Esophagus squamous epithelium (tissue), 5 donors: ENCODE measurements at places on chromosomes 6 and 20.

- no peak for DNase-seq
Observed at GRCh38 chr6:7241160-7241559, 71.8 kb downstream of the SSR1 start.

DNA sequence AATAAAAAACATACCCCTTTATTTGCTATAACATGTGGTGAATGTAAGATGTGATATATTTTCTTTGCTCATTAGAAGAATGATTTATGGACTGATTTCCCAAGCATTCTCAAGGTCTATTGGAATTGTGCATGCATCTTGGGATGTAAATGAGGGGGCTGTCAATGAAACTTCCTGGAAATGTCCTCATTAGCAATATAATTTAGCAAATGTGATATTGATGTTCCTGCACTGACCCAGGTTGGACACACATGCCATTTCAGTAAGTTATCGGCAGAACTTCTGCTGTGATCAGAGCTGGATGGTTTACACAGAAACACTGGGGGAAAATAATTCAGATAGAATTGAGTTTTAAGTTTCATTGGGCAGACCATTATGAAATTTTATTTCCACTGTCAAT, 99.9 kb downstream of the ELOVL4 start:
- no peak for DNase-seq

DNA sequence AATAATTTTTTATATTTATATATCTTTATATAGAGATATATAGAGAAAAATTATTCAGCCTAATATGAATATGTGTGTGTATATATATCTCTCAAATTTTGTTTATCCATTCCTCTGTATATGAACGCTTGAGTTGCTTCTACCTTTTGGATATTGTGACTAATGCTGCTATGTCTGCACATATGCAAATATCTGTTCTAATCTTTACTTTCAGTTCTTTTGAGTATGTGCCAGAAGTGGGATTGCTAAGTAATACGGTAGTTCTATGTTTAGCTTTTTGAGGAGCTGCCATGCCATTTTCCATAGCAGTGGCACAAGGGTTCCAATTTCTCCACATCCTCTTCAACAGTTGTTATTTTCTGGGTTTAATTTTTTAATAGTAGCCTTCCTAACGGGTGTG, 72.8 kb upstream of the CEP85L start:
- DNase-seq = no peak

GRCh38 chr20:58598211-58599015, 52.7 kb upstream of the STX16 start:
- no peak for DNase-seq

GRCh38 chr6:68651011-68651985, 16.2 kb downstream of the ADGRB3 start:
- DNase-seq = no peak

DNA sequence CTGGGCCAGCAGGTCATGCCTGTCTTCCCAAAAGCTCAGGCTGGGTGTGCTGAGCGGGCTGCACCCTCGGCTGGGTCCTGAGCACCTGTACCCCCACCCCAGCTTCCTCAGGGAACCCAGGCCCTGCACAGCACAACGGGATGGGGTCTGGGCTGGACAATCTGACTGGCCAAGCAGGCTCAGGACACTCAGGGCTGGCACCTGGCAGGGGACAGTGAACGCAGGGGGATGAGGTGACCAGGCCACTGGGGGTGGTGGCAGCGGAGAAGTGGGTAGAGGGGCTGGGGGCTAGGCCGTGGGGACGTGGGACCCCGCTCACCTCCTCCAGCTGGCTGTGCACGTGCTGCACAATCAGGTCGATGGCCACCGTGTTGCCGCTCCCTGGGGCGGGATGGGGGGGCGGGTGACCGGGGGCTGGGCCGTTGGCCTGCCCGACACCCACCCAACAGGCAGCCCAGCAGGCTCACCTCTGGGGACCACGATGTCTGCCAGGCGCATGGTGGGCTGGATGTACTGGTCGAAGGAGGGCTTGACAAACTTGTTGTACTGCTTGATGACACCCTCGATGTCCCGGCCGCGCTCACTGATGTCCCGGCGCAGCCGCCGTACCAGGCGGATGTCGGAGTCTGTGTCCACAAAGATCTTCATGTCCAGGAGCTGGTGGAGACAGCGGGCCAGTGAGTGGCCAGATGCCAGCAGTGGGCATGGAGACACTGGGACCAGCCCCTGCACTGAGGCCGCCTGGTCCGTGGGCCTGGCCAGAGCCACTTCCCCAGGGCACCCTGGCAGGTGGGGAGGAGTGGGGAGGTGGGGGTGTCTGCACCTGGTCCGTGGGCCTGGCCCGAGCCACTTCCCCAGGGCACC, 11.9 kb downstream of the UCKL1 start:
- no peak for DNase-seq

- no peak for DNase-seq
Observed at GRCh38 chr20:39699166-39699725, 737.1 kb downstream of the DHX35 start.

DNA sequence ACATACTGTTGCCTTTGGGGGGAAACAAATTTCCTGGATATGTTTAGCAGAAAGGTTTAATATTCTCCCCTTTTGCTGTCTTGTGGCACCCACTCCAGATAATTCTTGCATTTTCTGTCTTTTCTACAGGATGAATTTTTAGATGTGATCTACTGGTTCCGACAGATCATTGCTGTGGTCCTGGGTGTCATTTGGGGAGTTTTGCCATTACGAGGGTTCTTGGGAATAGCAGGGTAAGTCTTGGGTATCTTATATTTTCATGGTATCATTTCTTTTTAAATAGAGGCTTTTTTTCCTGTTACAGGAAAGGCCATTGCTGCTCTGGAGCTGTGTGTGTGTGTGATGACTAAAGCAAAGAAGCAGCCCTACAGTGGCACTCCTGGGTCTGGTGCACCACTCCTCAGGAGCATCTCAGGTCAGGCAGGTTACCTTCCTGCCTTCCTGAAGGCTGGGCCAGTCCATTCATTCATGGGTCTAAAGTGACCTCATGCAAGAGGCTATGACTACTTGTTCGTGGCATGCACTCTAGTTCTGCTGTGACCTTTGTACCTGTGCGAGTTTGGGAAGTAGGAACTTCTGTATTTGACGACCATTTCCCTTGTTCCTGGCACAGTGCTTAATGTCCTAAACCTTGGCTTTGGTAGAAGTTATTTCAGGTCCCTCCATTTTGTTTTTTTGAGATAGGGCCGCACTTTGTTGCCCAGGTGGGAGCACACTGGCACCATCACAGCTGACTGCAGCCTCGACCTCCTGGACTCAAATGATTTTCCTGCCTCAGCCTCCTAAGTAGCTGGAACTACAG, 2.2 kb downstream of the RAB5IF start:
- no peak for DNase-seq

DNA sequence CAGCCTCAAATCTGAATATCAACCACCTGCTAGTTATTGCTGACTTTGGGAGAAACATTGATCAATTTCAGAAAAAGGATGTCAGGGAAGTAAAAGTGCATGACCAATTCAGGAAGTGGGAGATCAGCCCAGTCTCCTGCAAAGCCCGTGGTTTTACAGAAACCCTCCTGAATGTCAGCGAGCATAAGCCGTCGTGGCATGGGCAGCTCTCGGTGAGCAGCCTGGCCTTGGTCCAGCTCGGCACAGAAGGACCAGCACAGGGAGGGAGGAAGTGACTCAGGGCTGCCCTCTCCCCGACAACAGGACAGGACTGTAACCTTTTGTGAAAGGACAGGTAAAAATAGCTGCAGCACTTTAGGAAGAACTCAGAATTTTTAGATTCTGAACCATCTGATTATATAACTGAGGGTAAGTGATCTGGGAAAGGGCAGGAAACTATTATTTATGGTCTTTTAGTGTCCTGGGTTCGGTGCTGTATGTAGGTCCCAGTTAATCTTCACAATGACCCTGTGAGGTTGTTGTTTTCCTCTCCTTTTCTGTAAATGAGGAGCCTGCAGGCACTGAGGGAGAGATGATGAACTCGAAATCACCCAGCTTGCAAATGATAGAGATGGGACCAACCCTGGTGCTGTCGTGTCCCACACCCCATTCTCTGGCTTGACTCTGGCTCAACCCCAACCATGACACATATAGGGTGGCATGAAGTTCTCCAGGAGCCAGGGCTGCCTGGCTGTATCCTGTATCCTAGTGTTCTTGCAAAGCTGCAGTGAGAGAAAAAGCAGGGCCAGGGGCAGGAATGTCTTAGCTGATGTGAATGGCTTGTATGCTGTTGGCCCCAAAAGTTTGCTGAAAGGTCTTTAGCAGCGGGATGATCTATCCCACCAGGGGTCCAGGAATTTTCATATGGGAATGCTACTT, 37.6 kb downstream of the NRN1 start:
- DNase-seq = no peak

- no peak for DNase-seq
Observed at GRCh38 chr20:44649126-44649525, 2.4 kb downstream of the ADA start.

- DNase-seq = no peak
Observed at GRCh38 chr6:13250703-13251102, 77.6 kb downstream of the TBC1D7 start.

DNA sequence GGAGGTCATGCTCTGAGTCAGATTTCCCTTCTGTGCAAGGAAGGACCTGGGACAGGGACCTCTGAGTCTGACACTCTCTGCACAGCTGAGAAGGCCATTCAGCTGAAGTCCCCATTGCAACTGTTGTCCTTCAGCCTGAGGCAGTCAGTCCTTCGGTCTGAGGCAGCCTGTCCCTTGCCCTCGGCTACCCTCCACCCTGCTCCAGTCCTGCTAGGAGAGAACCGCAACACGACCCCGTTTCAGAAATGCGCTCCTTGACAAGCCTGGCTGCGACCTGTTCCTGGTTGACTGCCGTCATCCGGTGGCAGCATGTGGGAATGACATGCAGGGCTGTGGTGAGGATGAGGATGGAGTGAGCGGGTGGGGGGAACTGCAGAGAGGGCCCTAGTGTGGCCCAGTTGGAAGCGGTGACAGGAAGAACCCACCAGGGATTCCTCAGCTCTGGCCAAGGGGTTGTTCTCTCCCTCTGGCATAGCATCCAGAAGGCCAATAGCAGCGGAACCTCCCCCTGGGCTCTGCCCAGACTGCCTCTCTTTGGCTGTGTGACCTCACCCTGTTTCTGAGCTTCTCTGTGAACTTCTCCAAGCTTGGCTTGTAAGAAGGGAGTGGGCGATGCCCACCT, 40.3 kb upstream of the ANGPT4 start:
- peak; percentile 3 for DNase-seq

DNA sequence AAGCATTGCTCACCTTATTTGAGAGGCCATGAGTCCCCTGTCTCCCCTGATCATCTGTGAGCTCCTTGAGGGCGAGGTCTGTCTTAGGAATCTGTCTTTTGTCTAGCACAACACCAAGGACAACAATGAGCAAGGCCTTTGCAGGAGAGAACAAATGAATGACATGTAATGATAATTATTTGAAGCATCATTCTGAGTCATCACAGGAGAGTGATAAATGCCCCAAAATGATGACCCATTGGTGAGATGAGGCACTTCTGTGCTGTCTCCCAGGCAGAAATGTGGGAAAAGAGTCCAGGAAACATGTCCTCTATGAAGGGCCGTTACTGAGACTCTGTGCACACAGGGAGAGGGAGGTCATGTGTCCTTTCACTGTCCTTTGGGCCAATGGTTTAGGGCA, 105.2 kb upstream of the LRFN2 start:
- DNase-seq = no peak

- DNase-seq = no peak
Observed at GRCh38 chr6:16482702-16483314, 244.4 kb downstream of the GMPR start.

DNA sequence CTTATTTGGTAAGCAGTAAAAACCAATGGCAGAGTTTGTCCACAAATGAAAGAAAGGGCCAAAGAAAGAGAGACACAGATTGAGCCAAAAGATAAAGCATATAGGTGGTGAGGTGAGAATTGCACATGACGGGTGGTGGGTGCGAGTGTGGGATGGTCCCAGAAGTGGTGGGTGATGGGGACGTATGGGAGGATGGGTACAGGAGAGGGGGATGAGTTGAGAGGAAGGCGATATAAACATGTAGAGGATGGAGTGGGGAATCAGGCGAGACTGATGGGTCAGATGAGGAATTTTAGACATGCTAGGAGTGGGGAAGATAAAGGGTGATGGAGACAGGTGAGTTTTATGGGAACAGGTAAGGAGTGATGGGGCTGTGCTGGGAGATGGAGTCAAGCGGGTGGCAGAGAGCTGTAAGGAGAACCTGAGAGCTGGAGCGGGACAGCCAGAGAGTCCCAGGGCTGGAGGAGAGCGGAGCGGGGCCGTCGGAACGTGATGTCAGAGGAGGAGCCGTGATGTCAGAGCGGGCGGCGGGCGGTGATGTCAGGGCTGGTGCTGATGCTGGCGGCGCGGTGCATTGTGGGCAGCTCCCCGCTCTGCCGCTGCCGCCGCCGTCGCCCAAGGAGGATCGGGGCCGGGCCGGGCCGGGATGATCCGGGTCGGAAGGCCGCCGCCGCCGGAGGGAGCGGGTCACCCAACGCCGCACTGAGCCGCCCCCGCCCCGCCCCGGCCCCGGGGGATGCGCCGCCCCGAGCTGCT, at the start of gene TTBK1:
TSS of gene TTBK1 (plus strand) at position 574 of the 756 bp plus-strand sequence. CDS start 3,180 bp downstream, outside the sequence.
- DNase-seq = no peak

- DNase-seq = no peak
Observed at GRCh38 chr6:69865126-69865525, 1.2 kb upstream of the COL19A1 start.

DNA sequence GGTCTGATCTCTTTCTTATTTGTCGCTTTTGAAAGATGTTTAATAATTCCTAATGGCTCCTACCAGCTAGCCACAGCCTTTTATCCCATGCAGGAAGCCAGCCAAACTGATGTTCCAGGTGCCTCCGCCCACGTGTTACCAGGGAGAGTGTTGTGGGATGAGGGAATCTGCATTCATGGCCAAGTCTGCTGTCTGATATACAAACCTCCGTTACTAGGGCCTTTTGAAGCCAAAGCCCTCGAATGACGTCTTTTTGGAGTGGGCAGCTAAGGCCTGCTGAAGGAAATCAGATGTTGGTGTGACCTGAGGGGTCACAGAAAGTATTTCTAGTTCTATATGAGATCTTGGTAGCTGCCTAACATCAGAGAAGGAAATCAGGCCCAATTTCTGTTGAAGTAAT, 21.3 kb downstream of the STK35 start:
- DNase-seq = no peak

DNA sequence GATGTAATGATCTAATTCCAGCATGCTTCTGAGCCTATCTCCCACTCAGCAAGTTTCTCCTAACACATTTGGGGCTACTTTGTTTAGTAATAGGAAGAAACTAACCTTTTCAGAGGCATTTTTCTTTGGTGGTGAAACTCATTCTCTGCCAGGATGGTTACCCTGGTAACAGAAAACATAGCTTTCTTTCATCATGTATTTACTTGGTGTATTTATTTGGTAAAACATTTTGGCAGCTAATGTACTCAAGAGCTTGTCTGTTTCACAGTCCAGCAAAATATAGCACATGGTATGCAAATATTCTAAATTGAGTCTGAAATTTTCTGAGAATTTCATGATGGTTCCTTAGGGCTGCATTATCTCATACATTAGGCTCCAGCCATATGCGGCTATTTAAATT, 100.0 kb downstream of the SLC35B3 start:
- DNase-seq = no peak

GRCh38 chr6:26309731-26310142, 55.3 kb upstream of the BTN3A2 start:
- DNase-seq = no peak

DNA sequence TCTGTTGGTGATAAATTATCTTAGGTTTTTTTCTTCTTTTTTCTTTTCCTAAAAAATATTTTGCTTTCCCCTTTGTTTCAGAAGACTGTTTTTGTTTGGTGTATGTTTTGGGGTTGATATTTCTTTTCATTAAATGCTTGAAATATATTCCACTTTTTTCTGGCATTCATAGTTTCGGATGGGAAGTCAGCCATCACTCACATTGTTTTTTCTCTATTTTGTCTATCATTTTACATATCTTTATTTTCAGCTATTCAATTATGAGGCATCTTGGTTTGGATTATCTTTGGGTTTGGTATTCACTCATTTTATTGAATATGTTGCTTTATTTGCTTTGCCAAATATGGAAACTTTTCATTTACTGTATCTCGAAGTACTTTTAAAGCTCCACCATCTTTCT, 600.5 kb upstream of the EYS start:
- DNase-seq = no peak
